ENCODE measurements at places on chromosomes 2 and 18.
A peak's percentile ranks its signal among the peaks of the same experiment; 100 is the strongest.

DNA sequence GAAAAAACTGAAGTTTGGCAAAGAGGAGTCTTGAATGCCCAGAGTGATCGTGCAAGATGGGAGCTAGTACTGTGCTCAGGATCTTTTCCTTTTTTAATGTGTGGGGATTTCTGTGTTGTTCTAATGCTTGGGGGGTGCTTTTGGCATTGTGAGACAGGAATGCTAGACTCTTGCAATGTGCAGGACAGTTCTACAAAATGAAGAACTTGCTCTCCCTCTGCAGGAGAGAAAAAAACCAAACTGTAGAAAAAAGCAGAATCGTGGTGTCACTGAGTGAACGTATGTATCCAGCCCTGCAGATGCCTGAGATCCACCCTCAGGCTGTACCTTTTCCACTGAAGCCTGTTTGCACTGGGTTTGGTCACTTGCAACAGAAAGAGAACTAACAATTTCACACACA lies 12.1 kb upstream of the TTC39C start:
- DNase-seq, result no peak

DNA sequence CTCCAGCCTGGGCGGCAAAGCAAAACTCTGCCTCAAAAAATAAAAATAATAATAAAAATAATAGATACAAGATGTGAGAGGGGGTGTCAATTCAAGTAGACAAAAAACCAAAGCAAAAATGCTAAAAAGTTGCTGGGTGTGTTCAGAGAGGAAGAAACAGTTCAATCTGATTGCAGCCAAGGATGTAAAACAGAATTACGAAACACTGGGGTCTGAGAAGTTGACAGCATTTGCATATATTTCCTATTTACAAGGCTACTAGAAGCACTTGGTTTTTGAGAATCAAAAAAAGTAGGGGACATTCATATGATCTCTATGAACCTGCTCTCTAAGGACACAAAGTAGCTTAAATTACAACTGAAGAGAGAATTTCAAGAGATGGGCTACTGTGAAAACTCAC lies 7.6 kb downstream of the TRIP12 start:
- no peak for DNase-seq

- peak; percentile 29 for DNase-seq
Measured at GRCh38 chr2:43225093-43225787, 1.2 kb downstream of the ZFP36L2 start.

GRCh38 chr2:168486477-168486876 lies 30.4 kb downstream of the CERS6 start:
- DNase-seq, result no peak

- no peak for DNase-seq
Measured at GRCh38 chr18:9750606-9751304, 42.7 kb downstream of the RAB31 start.

- no peak for DNase-seq
Measured at GRCh38 chr2:159045545-159046454, 77.4 kb downstream of the TANC1 start.

DNA sequence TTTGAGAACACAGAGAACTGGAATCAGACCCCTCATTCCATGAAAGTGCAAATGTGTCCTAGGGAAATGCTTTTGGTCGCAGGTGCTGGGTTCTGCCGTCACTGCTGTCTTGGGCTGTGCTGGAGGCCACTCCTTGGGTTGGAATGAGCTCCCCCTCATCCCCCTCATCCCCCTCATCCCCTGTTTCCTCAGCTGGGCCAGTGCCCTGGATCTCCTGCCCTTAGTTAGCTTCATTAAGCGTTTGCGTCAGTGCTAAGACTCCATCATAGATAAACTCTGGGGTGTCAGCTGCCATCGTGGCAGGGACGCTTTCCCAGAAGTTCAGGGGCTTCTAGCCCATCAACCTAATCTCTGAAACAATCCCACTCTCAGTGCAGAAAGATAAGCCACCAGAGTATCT lies 97.1 kb upstream of the ZNF516 start:
- no peak for DNase-seq

DNA sequence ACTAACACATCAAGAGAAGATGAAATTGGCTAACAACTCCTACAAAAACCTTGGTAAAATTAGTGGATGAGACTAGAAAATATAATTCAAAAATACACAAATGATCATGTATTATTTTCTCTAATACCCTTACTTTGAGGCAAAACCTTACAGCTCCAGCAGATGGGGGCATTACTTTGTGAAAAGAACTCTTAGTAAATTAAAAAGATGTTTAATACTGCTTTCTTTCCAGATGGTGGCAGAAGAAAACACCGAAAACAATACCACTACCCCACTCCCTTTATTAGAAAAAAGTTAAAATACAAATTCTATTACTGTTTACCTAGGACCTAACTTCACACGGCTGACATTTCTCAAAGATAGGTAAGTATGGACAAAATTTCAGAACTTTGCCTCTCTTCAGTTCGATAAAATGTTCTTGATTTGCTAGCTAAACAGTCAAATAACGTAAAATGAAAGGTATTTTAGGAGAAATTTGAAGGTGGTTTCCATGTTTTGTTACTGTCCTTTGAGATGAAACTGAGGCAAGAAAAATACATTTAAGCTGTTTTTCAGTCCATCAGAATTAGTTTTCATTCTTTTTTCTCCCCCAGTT lies 30.6 kb downstream of the ORC4 start:
- peak; percentile 11 for DNase-seq

DNA sequence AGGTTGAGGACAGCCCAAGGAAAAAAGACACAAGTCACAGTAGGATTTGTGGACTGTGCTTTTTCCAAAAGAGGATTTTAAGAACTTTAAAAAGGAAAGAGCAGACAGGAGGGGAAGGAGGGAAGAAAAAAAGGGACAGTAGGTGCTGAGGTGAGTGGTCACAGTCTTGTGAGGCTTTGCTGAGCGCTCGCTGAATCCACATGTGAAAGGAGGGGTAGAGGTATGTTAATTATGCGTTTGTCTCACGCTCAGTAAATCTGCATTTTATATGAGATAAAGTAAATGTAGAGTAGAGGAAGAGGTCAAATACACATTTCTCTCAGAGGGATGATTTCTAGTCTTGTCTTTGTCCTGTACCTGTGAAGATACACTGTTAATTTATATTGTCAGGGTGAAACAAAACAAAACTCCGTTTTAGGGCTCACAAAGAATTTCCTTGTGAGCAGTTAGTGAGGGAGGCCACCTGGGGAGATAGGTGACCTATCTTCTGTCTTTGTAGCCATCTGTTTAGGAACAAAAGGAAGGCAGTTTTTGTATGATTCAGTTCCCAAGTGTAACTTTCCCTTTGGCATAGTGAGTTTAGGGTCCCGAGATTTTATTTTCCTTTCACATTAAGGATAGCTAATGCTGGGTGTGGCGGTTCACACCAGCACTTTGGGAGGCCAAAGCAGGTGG lies 25.3 kb downstream of the GNAL start:
- DNase-seq, result no peak

DNA sequence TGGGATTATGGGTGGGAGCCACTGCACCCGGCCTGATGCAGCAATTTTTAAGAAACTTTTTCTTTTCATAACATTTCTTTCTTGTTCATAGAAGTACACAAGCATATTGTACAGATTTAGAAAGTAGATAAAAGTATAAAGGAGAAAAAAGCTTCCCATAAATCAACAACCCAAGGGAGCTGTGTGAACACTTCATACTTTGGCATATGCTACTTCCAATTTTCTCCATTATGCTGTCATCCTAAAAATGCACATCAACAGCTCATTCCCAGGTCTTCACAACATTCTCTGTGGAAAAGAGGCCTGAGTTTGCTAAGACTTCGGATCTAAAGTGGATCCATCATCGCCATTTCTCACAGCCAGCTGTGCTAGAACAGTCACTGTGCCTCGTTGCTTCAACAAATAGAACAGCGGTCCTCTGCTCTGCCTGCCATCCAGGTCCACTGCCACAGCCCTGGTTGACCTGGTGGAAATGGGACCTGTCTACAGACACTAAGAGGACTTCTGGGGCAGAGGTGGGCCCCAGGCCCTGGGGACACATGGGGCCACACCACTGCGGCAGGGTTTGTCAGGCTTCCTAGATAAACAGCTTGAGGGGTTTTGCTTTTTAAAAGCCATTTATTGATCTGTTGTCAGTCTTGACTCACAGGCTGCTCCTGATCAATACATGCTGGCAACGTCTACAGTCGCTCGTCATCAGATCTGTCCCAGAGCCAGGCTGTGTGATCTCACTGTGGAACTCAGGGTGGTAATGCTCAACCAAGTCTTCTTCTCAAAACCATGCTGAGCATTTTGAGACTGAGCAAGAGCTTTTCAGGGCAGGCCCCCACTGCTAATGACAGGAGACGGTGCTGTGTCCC lies 72.7 kb upstream of the MGAT4A start:
- DNase-seq, result peak; percentile 9

- peak; percentile 12 for DNase-seq
Measured at GRCh38 chr2:73984922-73985307, 205 bp downstream of the TET3 start.

DNA sequence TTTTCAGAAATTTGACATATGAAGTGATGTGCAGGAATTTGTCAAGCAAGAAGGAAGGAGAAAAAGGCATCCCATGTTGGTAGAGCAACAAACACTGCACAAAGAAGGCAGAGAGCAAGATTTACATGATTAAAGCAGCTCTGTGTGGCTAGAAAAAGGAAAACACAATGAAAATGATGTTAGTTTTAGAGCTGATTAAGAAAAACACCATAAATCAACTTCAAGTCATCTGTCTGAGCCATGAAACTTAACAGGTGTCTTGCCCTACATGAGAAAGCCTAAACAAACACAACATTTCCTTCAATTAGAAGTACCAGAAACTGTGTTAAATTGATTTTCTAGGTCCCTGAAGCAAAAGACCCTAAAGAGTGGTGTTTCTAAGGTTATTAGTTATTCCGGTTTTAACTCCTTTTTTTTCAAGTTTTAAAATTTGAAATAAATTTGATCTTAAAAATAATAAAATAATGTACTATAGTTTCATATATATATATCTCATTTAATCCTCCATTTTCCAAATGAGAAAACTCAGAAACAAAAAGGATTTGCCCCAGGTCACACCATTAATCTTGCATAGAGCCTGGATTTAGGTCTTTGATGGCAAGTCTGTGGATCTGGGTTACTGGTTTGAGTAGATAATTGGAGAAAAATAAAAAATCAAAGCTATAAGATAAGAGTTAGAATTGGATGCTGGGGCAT lies 8.6 kb upstream of the DSC1 start:
- DNase-seq, result no peak

DNA sequence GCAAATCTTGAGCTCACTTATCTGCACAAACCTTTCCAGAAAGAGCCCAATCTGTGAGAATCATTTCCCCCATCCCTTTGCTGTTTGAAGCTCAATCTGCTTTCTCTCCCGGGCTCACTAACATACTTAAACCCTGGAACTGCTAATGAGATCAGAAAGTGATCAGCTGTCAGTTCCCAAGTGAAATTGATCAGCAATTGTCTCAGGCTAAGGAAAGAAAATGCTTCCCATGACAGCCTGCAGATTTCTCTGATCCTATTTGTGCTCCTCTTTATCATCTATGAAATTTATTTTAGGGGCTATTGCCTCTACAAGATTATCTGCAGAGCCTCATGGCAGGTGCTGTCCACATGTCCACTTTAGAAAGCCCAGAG lies 239.0 kb upstream of the CXCR4 start:
- no peak for DNase-seq

DNA sequence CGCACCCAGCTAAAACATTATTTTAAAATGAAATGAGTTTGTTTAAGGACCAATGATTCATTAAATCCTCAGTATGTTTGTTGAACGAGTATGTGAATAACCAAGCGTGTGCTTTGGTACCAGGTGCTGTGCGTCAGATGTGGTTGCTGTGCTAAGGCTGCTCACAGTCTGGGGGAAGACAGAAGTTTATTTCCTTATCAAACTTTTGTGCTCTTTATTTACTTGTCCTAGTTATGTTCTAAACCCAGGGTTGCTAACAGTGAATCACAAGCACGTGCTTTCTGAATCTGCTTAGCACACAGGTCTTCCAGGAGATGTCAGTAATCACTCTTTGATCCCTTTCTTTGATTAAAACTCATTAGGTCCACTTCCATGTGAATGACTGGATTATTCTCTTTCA lies 37.0 kb downstream of the RAPGEF4 start:
- no peak for DNase-seq

DNA sequence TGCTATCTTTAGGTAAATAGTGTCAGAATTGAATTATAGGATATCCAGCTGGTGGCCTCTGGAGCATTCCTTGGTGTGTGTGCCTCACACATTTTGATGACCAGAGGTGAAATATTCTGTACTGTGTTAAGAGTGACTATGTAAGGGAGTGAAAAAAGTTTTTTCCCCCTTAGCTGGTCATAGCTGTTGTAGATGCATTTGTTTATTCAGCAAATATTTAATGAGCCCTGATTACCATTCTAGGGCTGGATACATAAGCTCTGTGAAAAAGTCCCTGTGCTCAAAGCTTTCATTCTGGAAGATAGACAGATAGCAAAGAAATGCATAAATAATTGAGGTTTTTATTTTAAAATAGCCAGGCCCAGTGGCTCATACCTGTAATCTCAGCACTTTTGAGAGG lies 10.9 kb downstream of the TTLL4 start:
- no peak for DNase-seq

Measured in NCI-H1092 treated with DMSO at 0.1 percent for 48 hours (cell line).